AG04450 (cell line): ENCODE measurements at places on chromosomes 5 and 9.

- DNase-seq, result no peak
These were observed 75.0 kb downstream of the LIX1 start for GRCh38 chr5:97067296-97067850.

DNA sequence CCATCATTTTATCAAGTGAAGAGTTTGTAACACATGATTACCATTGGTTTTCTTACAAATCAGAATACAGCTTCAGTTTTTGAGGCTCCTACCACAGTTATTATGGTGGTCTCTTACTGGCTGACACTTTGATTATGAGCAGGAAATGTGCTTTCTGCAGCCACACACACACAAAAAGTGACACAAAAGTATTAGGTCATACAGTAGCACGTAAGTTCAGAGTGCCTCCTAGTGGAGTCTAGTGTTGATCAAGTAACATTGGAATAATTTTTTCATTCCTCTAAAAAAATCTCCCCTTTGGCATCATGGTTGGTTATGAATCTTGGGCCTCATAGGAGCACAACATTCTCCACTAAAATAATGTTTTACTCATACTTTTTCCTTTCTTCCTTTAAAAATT lies 37.6 kb downstream of the PAM start:
- no peak for DNase-seq

GRCh38 chr5:141811287-141812155 lies 66.7 kb downstream of the PCDH1 start:
- DNase-seq, result no peak

DNA sequence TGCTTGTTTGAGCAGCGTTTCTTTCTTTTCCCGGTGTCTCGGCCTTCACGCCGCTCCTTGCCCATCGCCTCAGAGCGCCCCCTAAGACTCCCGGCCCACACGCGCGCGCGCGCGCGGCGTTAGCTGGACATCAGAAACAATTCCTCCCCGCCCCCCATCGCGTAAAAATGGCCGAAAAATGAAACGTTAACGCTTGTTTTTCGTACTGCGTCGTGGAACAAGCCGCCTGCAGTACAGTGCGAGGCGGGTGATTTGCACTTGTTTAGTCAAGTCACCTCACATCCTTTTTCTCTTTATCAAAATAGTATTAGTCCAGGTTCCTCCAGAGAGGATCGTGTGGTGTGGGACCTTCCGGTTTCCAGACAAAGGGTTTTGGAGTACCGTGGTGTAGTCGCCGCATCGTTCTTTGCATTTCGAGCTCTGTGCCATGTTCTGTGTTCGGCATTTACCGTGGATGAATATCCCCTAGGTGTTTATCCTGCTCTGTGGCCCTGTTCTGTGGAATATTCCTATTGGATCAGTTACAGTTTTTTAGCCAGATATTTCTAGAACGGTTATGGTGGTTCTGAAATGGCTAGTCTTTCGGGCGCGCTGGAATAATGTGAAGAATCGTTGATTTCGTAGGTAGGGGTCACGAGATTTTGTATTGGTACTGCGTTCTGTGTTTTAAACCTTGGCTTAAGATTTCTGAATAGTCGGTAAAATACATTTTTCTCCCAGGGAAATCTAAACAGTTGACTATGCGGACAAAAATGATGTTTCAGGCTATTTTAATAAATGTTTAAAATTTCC lies 1.0 kb downstream of the MATR3 start:
- peak; percentile 52 for DNase-seq

GRCh38 chr5:6496636-6497035 lies 48.0 kb downstream of the UBE2QL1 start:
- DNase-seq, result no peak

DNA sequence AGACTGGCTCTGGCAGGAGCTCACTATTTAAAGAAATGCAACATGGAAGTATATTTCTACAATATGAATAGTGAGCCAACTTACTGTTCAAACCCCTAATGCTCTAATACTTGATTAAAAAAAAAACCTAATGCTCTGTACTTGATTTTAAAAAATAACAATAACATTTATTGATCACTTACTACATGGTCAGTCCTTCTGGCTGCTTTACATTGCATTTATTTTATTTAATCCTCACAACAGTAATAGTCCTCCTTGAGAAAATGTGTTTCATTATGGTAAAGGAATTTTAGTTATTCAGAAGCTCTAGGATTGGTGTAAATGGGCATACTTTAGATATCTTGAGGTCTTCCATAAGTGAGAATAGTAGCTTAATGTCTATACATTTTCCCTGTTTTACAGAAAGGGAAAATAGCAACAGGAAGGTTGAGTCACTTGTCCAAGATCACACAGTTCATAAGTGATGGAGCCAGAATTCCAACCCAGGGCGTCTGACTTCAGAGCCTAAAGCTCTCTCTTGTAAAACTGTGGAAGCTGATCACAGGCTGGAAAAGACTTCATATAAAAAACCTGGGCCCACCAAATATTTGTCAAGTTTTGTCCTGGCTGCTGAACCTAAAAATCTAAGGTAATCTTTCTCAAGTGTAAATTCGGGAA lies 1.0 kb downstream of the STARD4 start:
- no peak for DNase-seq

DNA sequence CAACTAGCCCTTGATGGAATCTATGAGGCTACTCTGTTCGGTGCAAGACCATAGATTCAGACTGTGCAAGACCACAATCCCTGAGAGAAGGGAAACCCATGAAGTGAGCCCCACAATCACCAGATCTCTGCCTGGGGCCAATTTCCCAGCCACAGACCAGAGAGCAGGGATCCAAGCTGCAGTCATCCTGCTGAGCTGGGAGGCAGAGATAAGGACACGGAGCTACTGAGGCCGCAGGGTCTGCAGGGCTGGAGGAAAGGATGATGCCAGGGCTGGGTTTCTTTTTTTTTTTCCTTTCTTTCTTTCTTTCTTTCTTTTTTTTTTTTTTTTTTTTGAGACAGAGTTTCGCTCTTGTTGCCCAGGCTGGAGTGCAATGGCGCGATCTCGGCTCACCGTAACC lies 47.7 kb upstream of the FUBP3 start:
- DNase-seq, result no peak

DNA sequence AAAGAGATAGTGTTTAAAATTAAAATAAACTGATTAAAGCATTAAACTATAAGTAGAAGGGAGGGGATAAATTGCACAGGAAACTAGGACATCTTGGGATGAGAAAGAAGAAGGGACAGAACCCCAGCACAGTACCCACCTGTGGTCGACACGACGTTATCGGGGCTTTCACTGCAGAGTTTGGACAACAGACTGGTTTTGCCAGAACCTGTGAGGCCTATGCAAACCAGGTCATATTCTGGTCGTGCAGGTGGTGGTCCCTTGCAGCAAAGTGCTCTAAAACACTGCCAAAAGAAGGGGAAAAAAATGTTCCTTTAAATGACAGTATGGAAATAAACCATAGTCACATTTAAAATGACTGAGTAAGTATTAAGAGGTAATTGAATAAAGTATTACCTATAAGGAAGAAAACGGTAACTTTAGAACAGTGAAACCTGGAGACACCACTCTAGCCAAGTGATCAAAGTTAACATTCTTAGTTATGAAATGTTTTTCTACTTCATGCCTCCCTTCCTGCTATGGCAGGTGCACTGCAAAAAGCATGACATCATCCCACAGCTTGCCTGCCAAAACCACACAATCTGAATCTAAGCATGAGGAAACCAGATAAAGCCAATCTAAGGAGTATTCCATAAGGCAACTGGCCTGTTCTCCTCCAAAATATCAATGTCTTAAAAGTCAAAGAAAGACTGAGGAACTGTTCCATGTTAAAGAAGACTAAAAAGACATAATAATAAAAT lies 138.6 kb downstream of the ARL15 start:
- peak; percentile 32 for DNase-seq

- DNase-seq, result no peak
These were observed 107.7 kb downstream of the CCDC192 start for GRCh38 chr5:127810707-127811490.

DNA sequence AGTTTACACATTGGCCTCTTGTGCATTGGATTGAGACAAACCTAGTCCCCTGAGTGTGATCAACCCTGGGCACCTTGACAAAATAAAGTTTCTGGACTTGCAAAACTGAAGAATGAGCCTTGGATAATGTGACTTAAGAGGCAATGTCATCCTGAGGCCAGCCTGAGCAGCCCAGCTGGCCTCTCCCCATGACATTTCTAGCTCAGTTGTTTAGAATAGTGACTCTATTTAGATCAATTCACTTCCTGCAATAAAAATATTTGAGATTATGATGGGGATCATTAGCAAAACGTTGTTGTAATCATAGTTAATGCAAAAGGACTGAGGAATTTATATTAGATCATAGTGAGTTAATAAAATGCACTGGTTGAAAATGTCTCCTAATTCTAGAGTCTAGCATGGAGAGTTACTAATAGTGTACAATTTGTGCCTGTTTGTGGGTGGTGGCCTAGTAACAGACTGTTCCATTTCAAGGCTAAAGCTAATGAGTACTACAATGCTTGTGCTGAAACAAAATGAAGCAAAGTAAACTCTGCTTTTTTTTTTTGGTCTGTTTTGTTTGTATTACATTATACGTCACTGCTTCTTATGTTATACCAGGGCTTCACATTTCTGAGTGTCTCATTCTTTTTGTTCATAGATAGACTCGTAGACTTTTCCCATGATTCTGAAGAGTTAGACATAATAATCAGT lies 10.9 kb upstream of the RHOBTB3 start:
- no peak for DNase-seq

DNA sequence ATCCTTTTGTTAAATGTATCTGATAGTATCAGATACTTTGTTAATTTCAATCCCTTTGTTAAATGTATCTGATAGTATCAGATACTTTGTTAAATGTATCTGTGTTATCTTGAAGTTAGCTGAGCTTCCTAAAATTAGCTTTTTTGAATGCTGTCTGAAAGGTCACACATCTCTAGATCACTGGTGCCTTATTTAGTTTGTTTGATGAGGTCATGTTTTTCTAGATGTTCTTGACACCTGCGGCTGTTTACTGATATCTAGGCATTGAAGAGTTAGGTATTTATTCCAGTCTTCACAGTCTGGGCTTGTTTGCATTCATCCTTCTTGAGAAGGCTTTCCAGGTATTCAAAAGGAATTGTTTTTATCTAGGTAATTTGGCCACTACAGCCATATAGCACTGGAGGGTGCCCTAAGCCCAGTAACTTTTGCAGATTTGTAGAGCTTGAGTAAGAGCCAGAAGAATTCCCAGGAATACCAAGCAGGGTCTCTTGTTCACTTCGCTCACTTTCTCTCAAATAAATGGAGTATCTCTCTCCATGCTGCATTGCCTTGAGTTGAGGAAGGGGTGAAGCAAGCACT lies 435.4 kb upstream of the GRAMD2B start:
- DNase-seq, result no peak

- no peak for DNase-seq
These were observed 402.5 kb downstream of the NFIB start for GRCh38 chr9:13911473-13911872.

DNA sequence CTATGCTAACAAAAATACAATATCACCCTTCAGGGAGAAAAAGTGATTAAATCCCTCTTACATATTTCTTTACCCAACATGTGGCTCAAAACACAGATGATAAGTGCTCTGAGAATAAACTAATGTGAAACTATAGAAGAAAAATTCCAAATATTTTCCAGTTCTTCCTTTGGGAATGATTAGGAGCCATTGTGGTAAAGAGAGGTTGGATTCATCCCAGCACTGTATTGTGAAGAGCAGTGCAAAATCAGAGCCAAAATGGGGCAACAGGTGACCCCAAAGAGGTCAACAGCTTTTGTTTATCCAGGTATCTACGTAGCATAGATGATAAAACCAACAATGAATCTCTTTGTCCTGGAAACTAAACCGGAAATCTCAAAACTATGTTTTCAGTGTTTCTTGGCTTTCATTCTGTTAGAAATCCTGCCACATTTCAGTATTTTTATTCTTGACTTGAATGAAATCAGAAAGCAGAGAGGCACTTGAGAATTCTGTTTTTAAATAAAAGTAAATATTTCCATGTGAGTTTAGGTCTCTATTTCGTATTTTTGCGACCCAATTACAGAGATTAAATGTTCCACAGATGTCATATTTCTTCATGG lies 120.4 kb upstream of the FST start:
- DNase-seq, result no peak

GRCh38 chr5:135191084-135191826 lies 157.2 kb upstream of the PITX1 start:
- DNase-seq, result peak; percentile 44

GRCh38 chr5:178057839-178058238 lies 55.5 kb upstream of the N4BP3 start:
- DNase-seq, result no peak

GRCh38 chr9:37197158-37198038 lies 77.0 kb downstream of the ZCCHC7 start:
- no peak for DNase-seq

- peak; percentile 59 for DNase-seq
These were observed at the start of gene SPOUT1 for GRCh38 chr9:128829477-128830251. Gene SPOUT1 (minus strand): TSS chr9:128829794. CDS start chr9:128829780, 14 bp downstream.

GRCh38 chr9:87065981-87066380 lies 118.7 kb upstream of the GAS1 start:
- DNase-seq, result no peak
